NCI-H2081 treated with DMSO at 0.1 percent for 48 hours (cell line): ENCODE measurements at places on chromosomes 3 and 15.

GRCh38 chr3:14375192-14375591, 27.2 kb upstream of the SLC6A6 start:
- no peak for DNase-seq

- no peak for DNase-seq
Measured at GRCh38 chr3:120765830-120766493, 23.4 kb downstream of the GTF2E1 start.

DNA sequence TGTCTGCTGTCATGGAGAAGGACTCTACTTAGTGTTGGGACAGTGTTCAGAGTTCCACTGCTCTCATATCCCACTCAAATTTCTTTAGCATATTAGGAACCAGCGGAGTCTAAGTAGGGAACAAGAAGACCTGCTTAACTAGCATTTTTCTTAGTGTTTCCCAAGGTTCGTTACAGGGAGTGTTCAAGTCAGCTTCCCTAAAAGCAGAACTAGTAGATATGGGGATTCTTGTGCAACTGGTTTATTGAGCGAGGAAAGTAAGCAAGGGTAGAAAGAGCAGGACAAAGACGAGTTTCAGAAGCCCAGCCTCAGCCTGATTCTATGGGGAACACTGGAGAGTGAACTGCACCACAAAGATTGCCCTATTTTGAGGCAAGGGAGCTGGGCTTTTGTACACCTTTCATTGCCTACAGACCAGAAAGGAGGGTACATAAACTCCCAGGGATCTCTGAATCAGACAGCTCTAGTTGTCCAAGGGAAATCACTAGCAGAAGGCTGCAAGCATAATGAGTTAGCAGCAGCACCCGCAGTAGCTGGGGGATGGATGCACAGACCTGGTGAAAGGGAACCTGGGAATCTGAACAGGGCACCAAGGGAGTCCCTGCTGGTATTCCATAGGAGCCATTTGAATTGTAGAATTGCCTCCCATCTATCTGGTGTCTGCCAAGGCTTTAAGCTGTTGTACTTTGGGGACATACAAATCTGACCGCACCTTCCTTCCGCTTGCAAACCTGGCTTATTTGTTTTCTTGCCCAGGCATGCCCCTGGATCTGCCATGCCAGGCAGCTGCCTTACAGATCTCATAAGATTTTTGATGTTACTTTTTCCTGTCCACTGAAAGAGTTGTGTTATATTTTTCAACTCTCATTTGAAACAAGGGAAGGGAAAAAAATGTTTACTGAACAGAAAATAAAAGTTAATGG, 15.1 kb downstream of the CMTM7 start:
- DNase-seq, result peak; percentile 48

- no peak for DNase-seq
Measured at GRCh38 chr3:20125897-20126296, 60.1 kb downstream of the SGO1 start.

DNA sequence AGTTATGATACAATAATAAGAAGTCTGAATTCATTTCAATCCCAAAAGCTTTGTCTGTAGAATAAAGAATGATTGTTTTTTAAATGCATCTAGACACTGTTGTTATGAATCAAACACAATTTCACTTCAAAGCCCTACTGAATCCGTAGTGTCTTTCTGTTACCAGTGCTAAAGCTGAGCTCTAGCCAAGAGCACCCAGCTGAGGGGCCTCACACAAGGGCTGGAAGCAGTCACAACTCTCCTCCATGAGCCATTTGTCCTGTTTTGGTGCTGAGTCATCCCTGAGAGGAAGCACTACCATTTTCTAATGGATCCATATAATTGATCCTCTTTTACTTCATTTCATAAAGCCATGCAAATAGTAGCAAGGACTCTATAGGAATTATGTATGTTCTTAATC, 158.2 kb upstream of the ANKRD28 start:
- no peak for DNase-seq

DNA sequence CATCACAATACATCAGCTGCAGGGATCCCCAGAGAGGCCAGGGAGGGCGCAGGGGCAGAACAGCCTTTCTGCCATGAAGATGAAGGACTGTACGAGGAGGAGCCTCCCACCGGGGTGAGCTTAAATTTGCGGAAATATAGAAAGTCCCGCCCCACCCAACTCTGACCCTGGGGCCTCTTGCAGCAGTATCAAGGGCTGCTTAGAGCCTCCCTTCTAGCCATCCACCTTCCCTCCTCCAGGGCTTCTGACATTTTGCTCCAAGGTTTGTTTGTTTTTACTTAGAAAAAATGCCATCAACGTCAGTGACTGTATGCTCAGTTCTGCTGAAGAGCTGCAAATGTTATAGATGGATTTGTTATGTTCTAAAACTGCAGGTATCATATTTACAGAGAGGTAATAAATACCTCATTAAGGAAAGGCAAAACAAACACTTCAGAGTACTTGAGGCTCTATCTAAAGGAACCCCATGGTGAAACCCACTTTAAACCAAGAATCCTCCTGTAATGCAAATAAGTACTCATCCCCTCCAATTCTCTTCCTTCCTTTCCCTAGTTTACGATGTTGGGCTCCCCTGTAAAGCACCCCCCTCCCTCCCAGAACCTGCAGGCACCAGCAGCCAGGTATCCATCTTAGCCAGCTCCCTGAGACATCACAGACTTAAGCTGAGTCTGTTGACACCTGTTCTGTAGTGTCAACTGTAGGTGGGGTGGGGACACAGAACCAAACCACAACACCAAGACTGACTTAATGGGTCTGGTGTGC, 30.5 kb downstream of the RFTN1 start:
- DNase-seq, result peak; percentile 69

DNA sequence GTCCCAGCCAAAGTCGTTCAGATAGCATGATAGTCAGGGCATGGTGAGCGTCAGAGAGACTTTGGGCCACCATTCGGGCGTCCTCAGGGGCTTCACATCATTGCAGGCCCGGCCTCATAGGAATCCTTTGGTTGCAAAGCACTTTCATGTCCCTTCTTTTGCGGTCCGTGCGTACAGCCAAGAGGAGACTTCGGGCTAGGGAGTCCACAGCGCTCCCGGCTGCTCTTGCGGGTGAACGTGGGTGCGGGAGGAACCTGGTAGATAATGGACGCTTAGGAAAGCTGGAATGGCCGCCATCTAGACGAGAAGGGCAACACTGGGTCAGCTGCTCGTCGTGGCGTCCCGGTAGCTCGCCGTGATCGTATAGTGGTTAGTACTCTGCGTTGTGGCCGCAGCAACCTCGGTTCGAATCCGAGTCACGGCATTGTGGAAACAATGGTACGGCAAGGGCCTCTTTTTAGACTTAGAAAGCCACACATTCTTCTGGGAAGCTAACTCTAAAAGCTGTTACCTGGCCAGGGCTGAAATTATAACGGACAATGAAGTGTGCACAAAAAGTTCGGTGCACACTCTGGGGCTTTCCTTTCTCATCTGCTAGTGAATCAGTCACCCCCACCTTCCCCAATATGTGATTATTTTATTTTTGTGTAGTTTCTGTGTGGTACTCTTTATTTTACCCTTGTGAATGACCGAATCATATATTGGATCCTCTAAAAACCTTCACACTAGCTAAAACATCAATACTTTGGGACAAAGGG, 13.2 kb upstream of the SHF start:
- DNase-seq, result peak; percentile 55

GRCh38 chr3:40054568-40055222, 245.3 kb downstream of the MYRIP start:
- DNase-seq, result no peak

DNA sequence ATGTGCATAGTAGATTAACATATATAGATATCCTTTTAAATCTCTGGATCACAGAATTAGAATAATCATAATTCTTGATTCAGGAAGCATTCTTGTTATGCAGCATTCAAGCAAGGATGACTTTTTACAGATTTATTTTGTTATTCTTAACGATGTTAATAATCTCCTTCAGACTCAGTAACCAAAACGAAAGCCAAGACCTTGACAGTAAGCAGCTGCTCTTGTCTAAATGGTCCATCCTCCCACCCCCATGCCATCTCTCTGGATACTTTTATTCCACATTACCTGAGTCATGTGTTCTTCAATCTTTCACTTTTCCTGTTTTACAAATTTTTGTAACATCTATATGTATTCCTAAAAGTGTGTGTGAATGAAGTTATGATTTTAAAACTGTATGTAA, 33.3 kb upstream of the GPR171 start:
- DNase-seq, result no peak

DNA sequence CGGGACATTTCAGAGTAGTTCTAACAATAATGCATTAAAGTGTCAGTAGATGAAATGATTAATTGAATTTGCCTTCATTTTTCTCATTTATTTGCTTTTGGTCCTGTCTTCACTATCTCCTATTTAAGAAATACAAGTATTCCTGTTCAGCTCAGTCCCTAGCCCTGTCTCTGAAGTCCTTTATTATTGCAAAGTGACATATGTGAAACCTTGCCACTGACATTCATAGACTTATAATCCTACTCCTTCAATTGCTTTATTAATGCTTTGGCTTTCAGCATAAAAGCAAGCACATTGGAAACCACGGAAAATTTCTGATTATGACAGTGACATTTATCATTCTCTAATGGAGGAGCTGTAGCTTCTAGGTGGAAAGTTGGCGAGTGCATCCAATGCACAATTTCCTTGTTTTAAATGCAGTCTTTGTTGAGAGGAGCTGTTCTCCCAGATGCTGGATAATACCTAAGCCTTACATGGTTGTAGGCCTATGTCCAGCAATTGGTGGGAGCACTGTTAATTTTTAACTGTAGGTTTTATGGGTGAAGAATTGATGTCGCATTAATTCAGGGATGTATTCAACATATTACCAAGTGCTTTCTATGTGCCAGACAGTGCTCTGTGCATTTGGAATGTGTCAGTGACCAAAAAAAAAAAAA, 337.8 kb downstream of the FEZF2 start:
- no peak for DNase-seq

GRCh38 chr3:104429727-104430126, 937.0 kb upstream of the ALCAM start:
- DNase-seq, result no peak

DNA sequence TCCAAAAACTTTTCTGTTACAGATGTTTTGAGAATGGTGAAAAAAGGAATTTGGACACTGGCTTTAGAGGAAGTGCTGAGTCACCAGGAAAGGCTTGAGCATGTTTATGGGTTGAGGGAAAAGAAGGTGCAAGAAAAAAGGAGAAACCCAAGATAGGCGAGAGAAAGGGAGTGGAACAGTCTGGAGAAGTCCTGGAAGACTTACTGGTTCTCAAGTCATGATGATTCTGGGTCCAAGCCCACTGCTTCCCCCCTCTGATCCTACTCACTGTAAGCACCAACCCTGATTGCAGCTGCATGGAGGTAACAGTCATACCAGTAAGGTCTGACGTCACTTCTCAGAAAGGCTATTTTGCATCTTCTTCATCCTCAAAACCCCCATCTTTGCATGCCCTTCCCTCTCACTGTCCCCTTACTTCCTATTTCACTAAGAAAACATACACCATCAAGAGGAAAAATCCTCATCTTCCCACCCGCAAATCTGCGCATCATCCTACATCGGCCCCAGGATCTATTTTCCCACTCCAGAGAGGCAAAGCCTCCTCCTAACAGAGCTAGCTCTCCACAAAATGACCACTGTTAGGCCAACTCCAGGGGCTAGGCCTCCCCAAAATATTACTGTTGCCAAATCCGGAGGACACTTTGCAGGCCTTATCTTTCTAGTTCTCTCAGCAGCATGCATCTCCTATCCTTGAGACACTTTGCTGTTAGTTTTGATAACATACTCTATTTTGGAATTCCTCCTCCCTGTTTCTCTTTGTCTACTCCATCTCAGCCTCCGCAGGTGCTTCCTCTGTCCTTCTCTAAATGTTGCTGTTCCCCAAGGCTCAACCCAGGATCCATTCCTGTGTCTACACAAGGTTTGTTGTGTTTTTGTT, 3.2 kb upstream of the ATP13A3 start:
- no peak for DNase-seq
